ENCODE measurements at places on chromosomes 13 and 19.

GRCh38 chr19:40797963-40798682 is 868 bp upstream of the EGLN2 start:
- peak; percentile 58 for DNase-seq

DNA sequence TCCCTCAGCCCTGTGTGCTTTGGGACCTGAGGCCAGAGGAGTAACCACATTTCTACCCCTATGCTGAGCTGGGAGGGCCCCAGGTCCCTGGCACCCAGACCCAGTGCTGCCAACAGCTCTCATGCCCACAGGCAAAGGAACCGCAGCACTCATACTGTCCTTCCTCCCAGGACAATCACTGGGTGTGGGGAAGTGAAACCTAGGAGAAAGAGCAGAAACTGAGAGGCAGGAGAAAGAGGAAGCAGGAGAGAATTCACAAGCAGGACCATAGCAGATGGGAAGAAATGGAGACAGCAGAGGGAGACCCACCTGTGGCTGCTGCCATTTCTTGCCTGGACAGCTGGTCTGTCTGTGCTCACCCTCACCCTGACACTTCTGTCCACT is 18.9 kb downstream of the CCDC97 start:
- DNase-seq = no peak

DNA sequence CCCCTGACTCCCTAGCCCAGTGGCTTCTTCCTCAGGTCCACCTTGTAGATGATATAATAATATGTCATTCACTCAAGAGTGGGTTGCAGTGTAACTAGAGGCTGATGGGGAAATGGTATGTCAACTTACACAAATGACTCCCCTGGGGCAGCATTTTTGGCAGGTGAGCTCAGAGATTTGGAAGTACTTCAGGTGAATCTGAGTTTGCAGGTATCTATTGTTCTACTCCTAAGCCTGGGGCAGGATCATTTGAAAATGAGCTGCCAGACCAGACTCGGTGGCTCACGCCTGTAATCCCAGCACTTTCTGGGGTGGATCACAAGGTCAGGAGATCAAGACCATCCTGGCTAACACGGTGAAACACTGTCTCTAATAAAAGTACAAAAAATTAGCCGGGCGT is 11.6 kb upstream of the CNMD start:
- no peak for DNase-seq

GRCh38 chr13:99273128-99273527 is 14.9 kb upstream of the GPR18 start:
- no peak for DNase-seq

- DNase-seq = no peak
These were observed 6.0 kb downstream of the EHD2 start for GRCh38 chr19:47719047-47719859.

GRCh38 chr19:2701361-2702169 is 929 bp downstream of the GNG7 start:
- no peak for DNase-seq

GRCh38 chr13:98508280-98508679 is 68.6 kb downstream of the STK24 start:
- no peak for DNase-seq

GRCh38 chr13:50122455-50122854 is 107.2 kb downstream of the KCNRG start:
- DNase-seq = no peak

DNA sequence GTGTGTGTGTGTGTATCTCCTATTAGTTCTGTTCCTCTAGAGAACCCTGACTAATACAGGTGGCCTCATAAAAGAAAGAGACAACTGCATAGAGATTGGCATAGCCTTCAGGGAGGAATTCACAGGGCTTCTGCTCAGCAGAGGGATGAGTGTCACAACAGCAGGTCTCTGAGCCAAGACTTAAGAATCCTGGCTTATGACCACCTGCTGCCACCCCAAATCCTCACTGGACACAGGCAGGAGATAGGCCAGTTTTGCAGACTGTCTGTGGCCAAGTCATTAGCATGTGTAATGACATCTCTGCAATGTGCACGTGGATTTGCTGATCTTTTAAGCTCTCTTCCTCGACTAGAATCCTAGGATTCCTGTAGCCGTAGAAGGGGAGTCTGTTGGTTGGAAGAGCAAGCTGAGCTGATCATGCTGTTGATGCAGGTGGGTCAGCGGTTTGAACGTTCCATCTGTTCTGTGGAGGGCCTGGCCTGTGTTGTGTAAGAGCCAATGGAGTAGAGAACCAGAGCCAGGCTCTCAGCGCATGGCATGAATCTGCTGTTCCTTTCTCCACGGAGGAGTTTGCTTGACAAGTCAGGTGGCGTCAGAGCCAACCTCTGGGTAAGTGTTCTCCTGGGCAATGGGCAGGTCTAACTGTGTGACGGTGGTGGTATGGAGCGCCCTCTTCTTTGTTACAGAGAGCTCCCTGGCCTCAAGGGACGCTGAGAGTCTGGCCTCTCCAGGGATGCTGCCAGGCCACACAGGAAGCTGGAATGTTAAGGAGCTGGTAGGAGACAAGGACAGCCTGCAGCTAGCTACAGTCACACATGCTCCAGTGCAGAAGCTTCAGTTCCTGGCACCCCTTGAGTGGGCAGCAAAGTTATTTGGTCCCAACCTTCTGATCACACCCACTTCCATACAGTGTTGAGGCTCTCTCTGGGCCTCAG is 503.1 kb downstream of the FOXO1 start:
- no peak for DNase-seq

DNA sequence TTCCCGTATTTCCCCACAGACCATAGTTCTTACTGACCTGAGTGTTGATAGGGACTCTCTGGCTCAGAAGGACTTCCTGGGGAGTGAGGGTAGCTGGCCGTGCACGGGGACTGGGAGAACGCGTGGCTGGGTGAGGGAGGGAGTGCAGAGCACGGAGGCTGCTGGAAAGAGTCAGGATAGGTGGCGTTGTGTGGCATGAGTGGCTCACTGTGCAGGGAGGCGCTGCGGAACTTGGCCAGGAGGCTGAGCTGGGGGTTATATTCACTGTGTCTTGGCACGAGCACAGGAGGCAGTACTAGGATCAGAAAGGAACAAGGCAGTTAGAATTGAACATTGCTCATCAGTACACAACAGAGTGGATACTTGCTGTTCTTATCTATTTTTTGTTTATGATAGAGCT is 47.4 kb downstream of the SMAD9 start:
- no peak for DNase-seq

GRCh38 chr13:29978211-29978610 is 127.8 kb upstream of the UBL3 start:
- DNase-seq = no peak

GRCh38 chr13:41900918-41901317 is 60.0 kb downstream of the VWA8 start:
- DNase-seq = no peak

Data from activated CD4-positive, alpha-beta T cell treated with anti-CD3 and anti-CD28 coated beads, Interleukin-2, amount 50 U/mL, for 24 hours (primary cell).